M059J (cell line): ENCODE measurements at places on chromosomes 1 and 21. TPM values are rescaled to one million over a fixed set of nuclear protein-coding genes. Genes with fewer than 3 reads are reported as not detected.

DNA sequence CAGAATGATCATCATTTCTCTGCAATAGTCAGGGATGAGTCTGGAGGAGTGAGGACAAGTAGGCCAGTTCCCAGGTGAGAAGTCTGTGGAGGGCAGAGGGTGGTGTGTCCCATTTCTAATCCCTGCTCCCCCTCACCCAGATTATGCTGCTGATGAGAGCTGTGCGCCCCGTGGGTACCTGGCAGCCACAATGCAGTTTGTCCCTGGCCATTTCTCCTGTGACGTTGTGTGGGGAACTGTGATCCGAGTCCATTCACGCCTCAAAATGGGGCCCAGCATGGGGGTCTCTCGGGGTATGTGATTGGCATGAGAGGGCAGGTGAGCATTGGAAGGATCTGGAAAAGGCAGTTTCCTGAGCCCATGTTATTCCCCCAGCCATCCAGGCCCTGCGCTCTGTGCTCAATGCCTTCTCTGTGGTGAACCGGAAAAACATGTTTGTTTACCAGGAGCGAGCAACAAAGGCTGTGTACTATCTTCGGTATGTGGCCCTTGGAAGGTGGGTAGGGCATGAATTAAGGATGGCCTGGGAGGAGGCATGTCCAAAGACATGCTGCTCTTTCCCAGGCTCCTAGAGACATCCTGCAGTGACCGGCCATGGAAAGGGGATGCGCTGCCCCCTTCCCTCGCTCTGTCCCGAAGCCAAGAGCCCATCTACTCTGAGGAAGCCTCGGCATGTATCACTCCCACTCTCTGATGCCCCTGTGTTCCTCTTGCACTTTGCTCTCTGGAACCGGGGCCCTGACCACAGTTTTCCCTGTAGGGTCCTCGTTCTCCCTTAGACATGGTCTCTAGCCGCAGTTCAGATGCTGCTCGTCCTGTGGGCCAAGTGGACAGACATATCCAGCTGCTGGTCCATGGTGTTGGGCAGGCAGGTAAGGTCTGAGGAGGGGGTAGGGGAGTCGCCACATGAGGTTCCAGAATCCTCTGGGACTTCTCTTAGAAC is 16.4 kb downstream of the HYI start:
- DNase-seq: no peak

DNA sequence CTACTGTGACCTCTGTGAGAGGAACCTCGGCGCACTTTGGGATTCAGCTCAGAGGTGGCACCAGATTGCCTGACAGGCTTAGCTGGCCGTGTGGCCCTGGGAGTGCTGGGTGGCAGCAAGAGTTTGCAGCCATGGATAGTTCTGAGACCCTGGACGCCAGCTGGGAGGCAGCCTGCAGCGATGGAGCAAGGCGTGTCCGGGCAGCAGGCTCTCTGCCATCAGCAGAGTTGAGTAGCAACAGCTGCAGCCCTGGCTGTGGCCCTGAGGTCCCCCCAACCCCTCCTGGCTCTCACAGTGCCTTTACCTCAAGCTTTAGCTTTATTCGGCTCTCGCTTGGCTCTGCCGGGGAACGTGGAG is 67.5 kb downstream of the DISC1 start:
- DNase-seq: no peak

DNA sequence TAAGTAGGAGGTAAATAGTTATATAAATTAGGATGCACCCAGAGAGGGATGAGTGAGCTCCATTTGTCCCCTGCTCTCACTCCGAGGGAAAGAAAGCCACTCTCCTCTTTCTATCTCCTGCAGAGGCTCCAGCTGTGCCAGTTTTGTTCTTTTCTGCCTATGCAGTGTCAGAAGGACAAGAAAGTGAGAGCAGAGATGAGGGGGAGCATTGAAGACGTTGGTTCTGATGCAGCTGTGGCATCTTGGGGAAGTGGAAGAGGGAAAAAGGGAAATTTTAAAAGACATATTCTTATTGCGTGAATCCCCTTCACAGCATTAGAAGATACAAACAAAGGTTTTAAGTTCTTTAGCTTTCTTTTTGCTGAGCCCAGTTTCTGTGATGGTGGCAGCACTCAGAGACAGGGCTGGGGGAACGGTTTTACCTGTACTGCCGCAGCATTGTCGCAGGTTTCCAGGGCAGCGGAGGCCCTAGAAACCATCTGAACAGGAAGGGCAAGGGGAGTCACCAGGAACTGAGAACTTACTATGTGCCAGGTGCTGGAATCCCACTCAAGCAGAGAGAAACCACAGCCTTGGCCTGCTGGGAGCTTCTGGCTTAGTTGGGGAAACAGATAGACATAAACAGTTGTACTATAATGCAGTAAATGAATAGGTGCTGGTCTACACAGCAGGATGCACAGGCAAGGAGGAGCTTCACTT is 44.9 kb upstream of the USP24 start:
- DNase-seq: no peak

Gene RHD
- total RNA-seq: not detected in 2 replicates

Gene MAD2L2
- 129 and 141 TPM in 2 replicates for total RNA-seq

Gene CHIT1
- not detected in 2 replicates for total RNA-seq

Gene ZNF683
- not detected in 2 replicates for total RNA-seq

Gene SMCP
- not detected in 2 replicates for total RNA-seq
